ENCODE measurements at places on chromosomes 6 and 20.

DNA sequence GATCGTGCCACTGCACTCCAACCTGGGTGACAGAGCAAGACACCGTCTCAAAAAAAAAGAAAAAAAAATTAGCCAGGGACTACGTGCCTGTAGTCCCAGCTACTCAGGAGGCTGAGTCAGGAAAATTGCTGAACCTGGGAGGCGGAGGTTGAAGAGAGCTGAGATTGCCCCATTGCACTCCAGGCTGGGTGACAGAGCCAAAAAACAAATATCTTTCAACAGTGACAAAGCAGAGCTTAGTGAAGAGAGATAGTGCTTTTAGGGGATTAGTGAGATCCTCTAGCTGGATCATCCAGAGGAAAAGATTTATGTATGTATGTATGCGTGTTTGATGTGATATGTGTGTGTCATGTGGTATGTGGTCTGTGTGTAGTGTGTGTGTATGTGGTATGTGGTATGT, 56.6 kb downstream of the IL22RA2 start:
- no peak for DNase-seq

DNA sequence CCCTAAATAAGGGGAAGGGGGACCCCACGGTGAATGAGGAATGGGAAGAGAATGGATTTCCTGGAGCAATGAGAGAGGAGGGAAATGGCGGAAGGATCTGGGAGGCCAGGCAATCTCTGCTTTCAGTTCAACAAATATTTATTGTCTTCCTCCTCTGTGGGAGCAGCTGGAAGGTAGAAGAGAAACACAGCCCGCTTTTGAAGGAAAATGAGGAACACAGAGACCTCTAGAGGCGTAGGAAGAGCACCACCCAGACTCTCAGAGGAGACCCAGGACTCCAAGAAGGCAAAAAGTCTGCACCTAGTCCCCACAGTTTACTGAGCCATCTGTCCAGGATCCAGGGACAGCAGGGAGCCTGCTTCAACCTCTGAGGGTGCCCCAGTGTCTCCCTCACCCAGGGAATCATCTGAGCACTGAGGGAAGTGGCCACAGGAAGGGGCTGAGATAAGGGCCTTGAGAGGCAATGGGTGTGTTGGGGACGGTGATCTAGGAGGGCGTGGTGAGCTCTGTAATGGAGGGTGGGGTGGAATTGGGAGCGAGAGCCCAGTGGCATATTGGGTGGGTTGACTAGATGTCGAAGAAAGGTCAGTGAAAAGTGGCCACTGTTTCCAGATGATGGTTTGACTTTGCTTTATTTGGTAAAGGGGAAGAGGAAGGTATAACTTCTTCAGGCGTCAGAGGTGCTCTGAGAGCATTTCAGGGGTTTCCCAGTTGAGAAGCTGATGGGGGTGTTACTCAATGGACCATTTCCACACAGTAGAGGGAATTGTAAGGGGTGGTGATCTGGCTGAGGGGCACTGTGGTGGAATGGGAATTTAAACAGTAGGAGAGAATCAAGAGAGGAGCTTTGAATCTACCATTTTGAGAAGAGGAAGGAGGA, 610 bp downstream of the PSORS1C1 start:
- DNase-seq, result no peak

- no peak for DNase-seq
Measured at GRCh38 chr6:161813156-161813555, 539.3 kb upstream of the AGPAT4 start.

DNA sequence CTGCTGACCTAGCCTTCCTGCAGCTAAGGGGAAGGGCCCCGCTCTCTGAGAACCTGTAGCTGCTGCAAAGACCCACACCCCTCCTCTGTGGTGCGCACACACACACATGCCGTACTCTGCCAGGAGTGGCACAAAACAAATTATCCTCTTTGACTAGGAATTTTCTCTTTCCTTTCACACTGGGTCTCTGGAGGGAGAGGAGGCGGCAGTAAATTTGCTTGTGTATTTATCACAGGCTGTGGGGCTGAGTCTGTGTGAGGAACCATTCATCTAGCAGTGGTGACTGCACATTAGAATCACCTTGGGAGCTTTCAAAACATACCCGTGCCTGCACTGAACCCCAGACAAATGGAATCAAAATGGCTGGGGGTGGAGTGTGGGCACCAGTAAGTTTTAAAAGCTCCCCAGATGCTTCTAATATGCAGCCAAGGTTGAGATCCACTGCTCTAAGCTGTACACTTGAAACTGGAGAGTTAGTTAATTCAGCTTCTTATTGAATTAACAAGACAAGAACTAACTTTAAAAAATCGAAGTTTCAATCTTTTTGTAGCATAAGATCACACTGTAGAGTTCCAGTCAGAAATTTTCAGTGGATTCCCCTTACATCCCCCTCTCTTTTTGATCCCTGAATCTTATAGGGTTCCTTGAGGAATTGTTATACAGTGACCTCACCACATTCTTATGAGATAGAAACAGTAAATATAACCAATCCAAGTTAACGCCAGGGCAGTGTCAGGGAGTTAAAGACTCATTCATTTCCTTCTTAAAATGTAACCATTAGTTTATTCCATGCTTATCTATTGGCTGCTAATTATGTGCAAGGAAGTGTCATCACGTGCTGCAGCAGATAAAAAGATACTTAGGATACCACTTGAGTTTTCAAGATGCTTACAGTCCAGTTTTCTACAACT, 29.8 kb upstream of the GMDS start:
- DNase-seq, result no peak

GRCh38 chr6:48032151-48032550, 78.8 kb downstream of the PTCHD4 start:
- DNase-seq, result no peak

DNA sequence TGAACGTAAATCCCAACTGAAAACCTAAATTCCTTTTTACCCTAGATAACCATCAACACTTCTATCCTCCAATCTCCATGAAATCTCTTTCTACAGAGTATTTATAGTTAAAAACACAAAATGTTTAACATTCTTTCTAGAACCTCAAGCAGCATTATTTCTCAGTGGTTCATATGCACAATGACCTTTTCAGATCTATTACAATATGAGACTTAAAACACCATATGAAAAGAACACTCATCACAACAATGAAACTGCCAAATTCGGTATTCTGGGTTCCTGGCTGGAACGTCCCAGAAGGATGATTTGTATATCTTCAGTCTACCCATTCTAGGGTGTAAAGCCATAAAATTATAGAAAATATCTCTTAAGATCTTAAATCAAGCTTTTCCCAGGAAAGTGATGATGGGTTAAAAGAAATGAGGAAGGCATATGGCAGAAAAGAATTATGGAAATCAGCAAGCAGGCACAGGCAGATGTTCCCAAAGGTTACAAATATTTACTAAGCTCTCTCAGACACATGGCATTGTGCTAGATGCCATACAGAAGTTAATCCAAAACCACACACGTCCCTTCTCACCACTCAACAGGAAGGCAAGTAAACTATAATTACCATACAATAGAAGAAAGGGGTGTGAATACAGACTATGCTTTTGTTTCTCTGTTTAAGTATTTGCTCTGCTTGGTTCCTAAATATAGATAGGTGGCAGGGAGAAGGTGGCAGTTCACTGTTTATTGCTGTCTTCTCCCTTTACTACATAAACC, 118.0 kb downstream of the CHD6 start:
- DNase-seq, result no peak

- DNase-seq, result no peak
Measured at GRCh38 chr20:23391707-23392310, 29.5 kb downstream of the NAPB start.

GRCh38 chr6:30836431-30836866, 47.9 kb upstream of the DDR1 start:
- DNase-seq, result no peak

GRCh38 chr20:36574366-36575135, 1.2 kb downstream of the TGIF2 start:
- peak; percentile 42 for DNase-seq

- no peak for DNase-seq
Measured at GRCh38 chr6:129634411-129635230, 75.4 kb downstream of the ARHGAP18 start.

- no peak for DNase-seq
Measured at GRCh38 chr20:29744071-29744470, 1513.4 kb upstream of the DEFB115 start.

DNA sequence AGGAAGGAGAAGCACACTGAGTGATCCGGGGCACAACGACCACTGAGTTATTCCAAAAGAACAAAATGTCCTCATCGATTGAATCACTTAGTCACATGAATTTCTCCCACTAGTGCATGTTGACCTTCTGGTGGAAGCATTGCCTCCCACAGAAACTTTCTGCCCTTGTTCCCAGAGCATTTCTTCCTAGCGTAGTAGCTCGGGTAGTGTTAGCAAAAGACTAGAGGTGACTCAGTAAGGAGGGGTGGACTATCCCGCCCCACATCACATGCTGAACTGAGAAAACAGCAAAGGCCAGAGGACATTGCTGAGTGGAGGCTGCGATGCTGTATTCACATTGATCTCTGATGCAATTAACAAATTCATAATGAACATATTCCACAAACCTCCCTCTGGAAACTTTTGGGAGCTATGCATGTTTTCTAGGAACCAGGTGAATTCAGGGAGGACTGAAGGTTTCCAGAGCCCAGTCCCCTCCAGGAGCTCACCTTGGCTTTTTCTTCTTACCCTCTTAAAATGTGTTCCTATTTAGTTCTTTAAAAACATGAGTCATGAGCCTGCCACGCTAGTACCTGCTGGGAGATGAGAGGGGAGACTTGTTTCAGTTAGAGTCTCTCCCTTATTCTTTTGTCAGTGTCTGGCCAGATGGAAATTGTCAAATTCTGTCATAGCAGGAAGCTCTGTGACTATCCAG, 507.9 kb downstream of the CDH26 start:
- DNase-seq, result no peak
